ENCODE measurements at places on chromosomes 16 and 17.
A peak's percentile ranks its signal among the peaks of the same experiment; 100 is the strongest.

DNA sequence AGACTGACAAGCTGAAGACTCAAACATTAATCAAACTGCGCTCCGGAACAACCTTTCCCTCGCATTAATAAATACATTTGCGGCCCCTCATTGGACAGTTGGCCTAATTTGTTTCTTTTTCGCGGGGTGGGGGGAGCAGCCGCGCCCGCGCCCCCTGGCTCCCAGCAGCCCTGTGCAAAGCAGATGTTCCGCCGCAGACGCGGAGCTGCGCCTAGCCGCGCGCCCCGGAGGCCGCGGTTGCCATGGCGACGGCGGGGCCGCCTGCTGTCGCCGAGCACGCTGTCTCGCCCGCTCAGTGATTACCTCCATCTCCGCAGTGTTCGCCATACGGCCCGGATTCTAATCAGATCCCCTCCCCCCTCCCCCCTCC, 25.5 kb downstream of the COPZ2 start:
- DNase-seq = no peak

DNA sequence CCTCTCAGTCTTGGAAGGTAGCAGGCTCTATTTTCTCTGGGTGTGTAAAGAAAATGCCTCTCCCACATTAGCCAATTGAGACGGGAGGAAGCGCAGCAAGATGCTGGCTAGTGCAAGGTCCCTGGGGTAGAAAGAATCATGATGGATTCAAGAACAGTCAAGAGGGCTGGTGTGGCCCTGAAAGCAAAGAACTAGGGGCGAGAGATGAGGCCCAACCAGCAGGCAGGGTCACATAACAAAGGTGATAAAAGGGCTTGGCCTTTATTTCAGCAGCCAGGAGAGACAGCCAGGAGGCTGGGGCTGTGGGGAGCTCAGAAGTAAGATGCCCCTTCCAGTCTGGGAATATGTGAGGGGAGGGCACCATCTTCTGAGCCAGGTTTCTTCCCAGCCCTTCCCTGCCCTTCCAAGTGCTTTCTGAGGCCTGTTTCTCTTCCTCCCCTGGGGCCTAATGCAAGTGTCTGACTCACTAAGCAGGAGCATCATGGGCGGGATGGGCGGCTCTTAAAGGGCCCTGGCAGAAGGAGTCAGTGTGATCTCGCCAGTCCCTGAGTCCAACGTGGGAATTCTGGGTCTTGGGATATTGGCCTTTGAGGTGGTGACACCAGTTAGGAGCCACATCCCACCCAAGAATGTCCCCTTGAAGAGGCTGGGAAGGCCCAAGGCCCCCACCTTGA, 3.9 kb upstream of the NLRC5 start:
- no peak for DNase-seq

GRCh38 chr16:85935974-85936760, 37.2 kb downstream of the IRF8 start:
- peak; percentile 69 for DNase-seq

DNA sequence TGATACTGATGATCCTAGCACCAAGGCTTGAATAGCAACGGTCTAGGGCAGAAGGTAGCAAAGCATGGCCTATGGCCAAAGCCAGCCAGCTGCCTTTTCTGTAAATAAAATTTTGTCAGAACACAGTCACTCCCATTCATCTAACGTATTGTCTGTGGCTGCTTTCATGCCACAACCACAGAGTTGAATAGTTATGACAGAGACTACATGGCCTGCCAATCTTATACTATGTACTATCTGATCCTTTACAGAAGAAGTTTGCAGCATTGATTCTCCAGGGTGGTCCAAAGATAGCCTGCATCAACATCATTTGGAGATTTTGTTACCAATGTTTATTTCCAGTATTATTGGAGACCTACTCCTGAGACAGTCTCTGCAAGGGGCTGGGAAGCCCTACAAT, 19.9 kb upstream of the MMD start:
- no peak for DNase-seq

DNA sequence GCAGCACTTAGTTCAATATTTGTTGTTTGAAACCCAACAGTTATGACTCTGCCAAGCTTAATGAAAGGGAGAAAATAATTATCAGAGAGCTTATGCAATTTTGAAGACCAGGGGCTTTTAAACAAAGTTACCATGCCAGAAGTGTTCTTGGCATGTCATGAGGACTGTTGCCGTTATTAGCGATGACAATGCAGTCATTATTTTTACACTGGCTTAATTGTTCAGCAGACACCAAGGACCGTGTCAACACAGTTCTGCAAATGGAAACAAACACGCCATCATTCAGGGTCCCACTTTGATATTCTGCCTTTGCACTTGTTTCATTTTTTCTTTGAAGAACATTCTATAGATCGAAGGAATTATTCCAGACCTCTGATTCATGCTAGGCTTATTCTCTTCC, 518.5 kb downstream of the CDH13 start:
- DNase-seq = no peak

GRCh38 chr16:75541236-75541635, 5.3 kb upstream of the CHST5 start:
- DNase-seq = no peak

GRCh38 chr17:40346765-40347158, 17.8 kb downstream of the GJD3 start:
- no peak for DNase-seq

DNA sequence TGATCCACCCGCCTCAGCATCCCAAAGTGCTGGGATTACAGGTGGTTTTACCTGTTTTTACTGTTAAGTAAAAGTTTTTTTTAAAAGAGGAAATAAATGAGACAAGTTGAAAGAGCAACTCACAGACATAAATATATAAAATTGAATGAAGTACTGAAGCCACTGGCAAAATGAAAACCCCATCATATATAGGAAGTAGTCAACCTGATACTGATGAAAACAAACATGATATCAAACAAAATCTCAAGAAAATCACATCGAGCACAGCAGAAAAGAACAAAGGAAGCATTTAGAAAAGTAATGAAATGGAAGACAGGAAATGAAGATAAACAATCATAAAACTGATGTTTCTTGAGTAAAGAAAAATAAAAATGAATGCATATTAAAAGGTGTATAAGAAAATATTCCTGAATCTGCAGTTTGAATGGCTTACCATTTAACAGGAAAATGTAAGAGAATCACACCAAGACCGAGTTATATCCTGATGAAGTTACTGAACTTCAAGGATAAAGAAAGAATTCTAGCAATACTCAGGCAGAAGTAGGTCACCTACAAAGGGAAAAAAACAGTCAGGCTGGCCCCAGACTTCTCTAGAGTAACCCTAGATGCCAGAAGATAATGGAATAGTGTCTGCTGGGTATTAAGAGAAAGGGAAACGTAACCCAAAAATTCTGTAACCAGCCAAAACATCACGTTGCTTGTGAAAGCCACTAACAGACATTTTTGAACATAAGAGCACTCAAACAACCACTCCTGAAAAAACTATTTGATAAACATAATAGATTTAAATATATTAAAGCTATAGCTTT, 31.5 kb downstream of the UBE2G1 start:
- DNase-seq = no peak

DNA sequence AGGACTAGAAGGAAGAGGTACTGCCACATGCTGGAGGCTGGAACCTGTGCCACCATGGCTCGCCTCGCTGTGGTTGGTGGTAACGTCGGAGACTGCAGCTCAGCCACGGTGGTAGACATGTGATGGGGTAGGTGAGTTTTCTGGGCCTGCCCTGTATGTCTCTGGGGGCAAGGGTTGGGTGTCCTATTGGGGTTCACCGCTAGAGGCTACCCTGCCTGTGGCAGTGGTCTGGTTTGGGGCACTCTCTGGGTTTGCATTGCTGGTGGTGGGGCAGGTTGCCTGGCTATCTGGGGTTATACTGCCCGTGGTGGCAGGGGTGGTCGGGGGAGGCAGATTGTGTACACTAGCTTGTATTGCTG, 79.3 kb upstream of the KCNJ18 start:
- no peak for DNase-seq

DNA sequence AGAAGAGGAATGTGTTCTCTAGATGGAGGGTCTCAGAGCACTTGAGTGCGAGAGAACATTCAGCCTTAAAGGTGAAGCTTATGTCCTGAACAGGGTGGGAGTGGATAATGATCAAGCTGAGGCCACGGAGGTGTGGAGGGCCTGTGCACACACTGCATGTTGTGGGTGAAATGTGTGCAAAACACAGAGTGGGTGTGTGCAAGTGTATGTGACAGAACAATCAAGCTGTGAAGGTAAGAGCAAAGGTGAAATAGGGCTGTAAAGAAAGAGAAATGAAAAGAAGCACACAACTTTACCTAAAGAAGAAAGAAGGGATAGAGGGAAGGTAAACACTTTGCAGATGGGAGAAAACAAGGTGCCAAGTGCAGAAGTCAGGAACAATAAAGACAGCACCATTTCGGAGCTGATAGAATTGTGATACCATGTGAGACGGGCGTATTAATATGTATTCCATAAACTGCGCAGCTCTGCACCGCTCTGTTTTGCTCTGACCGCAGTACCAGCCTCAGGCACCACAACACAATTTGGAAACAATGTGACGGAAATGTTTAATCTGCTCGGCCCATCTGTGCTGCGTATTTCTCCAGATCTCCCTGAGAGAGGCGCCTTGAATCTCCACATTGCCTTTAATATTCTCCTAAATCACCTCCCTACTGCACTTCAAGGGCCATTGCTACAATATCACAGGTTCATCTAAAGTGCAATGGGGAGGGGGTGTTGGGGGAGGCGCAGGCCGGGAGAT, 40.6 kb downstream of the SNX11 start:
- no peak for DNase-seq

DNA sequence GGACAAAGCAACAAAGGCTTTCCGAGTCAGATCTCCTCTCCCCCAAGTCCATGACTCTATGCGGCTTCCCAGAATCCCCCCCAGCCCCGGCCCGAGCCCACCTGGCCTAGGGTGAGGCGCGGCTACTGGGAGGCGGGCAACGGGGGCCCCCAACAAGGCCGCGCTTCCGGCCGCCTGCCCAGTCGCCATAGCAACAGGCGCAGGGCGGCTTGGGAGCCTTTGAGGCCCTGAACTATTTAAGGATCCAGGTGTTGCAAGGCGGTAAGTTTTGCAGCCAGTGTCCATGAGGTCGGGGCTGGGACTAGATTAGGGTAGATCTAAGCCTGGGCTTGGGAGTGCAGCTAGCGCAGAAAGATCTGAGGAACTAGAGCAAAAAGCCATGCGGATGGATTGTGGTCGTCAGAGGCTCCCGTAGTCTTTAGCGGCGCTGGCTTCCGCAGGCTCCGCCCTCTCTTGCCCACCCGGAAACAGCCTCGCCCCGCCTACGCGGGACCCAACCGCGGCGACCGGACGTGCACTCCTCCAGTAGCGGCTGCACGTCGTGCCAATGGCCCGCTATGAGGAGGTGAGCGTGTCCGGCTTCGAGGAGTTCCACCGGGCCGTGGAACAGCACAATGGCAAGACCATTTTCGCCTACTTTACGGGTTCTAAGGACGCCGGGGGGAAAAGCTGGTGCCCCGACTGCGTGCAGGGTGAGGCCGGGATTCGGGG, at the start of the genes KIAA0753 and TXNDC17:
Gene KIAA0753 (minus strand): TSS at position 176 of the 711 bp plus-strand sequence. CDS start 5,608 bp downstream, outside the sequence.
Gene TXNDC17 (plus strand): TSS at position 525 of the 711 bp plus-strand sequence. CDS start 23 bp downstream, at position 548.
- peak; percentile 92 for DNase-seq

DNA sequence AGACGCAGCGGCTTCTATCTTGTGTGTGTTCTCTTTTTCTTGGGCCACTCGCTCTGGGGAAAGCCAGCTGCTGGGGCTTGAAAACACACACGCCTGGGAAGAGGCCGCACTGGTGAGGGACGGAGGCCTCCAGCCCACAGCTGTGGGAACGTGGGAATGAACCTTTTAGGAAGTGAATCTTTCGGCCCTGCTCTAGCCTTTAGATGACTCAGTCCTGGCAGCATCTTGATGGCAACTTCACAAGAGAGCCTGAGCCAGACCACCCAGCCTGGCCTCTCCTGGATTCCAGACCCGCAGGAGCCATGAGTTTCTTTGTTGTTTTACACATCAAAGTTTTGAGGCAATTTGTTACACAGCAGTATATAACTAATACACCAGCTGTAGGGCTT, 2.2 kb upstream of the PDPK1 start:
- DNase-seq = no peak

DNA sequence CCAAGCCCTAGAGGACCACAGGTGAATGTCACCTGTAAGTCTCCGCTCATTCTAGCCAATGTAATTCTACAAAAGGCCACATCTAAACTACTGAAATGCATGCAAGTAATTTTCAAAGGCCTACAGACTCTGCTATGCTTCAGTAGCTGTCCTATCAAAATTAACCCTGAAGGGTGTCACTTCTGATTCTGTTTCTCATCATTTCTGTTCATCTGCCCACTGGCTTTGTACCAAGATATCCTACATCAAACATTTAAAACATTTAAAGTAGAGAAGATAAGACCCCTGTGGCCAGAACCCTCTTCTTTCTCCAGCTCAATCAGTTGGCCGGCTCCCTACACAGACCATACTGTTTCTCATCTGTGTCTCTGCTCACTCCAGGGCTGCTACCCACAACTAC, 21.5 kb downstream of the PHF12 start:
- no peak for DNase-seq

GRCh38 chr17:50608700-50609379, 25.8 kb upstream of the ABCC3 start:
- DNase-seq = no peak

- no peak for DNase-seq
Measured at GRCh38 chr16:27803775-27804549, 254.0 kb downstream of the KATNIP start.

DNA sequence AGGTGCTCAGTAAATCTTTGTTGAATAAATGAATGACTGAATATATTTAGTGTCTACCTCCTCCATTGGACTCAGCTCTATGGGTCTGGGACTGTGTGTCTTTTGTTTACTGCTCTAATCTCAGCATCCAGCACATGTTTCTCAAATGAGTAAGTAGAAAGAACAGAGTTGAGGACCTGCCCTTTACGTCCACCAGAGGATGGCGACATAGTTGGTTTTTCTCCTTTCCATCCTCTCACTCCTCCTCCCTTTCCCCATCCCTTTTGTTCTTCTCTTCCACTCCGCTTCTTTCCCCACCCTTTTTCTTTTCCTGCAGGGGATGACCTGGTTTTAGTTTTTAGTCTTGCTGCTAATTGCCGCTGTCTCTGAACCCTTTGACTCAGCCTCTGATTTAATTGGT, 12.1 kb upstream of the CHP2 start:
- no peak for DNase-seq

DNA sequence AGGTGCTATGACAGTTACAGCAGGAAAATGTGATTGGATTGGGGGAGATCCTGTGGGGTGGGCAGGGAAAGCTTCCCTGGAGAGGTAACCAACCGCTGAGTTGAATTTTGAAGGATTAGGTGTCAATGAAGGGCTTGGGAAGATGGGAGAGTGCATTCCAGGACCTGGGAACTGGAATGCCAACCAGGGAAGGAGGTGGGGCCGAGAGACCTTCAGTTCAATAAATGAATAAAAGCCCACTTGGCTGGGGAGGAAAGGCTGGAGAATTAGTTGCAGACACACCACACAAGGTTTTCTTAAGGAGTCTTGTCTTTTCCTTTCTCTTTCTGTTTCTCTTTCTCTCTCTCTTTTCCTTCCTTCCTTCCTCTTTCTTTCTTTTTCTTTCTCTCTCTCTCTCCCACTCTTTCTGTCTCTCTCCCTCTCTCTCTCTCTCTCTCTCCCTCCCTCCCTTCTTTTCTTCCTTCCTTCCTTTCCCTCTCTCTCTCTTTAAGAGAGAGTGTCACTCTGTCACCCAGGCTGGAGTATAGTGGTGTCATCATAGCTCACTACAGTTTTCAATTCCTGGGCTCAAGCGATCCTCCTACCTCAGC, 3.3 kb downstream of the USP43 start:
- DNase-seq = no peak

- DNase-seq = no peak
Measured at GRCh38 chr16:68608330-68608729, 36.8 kb upstream of the CDH3 start.
